ENCODE measurements at places on chromosomes 12 and 14.

GRCh38 chr14:84421621-84422020 lies 1108.3 kb upstream of the FLRT2 start:
- no peak for DNase-seq

DNA sequence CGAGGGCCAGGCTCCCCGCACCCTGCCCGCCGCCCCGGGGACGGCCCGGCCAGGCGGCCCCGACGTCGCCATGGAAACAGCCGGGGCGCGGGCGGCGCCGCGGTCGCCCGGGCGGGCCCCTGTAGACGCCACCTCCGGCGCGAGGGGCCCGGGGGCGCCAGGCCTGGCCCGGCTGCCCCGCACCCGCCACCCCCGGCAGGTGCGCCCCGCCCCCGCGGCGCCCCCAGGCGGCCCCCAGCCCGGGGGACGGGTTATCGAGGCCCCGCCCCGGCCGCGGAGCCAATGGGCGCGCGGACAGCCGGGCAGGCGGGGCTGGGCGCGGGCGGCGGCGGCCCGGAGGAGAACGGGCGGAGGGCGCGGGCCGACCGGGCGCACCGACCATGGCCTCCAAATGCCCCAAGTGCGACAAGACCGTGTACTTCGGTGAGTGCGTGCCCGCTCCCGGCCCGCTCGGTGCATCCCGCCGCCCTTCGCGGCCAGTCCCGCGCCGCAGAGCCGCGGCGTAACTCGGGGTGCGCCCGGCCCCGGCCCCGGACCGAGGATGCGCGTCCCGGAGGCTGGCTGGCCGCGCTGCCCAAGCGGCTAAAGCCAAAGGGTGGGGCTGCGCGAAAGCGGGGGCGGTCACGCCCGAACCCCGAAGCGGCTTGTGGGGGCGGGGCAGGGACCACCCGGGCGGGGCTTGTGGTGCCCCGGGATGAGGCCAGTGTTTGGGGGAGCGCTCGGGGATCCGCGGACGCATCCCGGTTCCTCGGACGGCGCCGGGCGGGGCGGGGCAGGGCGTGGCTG lies at the start of gene CRIP2:
CRIP2 (plus strand) TSS at position 339 of the 786 bp plus-strand sequence; CDS start at position 381, 42 bp downstream.
- no peak for DNase-seq

DNA sequence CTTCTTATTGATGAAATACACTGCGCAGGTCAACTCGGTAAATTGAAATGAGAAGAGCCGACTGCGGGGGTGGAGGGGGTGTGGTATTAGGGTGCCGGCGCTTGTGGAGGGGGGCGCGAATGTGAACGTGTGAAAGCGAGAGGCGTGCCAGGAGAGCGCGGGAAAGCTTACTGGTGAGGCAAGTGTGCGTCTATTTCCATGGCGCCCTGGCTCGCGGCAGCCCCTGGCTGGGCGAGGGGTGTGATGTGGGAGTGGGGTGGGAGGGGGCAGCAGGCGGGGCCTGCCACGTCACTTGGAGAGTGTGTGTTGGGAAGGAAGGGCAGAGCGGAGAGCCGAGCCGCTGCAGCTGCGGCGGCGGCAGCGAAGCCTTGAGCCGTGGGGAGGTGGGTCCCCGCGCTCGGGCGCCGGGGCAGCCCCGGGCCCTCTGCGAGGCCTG lies 88.8 kb downstream of the GALNT8 start:
- DNase-seq: no peak

DNA sequence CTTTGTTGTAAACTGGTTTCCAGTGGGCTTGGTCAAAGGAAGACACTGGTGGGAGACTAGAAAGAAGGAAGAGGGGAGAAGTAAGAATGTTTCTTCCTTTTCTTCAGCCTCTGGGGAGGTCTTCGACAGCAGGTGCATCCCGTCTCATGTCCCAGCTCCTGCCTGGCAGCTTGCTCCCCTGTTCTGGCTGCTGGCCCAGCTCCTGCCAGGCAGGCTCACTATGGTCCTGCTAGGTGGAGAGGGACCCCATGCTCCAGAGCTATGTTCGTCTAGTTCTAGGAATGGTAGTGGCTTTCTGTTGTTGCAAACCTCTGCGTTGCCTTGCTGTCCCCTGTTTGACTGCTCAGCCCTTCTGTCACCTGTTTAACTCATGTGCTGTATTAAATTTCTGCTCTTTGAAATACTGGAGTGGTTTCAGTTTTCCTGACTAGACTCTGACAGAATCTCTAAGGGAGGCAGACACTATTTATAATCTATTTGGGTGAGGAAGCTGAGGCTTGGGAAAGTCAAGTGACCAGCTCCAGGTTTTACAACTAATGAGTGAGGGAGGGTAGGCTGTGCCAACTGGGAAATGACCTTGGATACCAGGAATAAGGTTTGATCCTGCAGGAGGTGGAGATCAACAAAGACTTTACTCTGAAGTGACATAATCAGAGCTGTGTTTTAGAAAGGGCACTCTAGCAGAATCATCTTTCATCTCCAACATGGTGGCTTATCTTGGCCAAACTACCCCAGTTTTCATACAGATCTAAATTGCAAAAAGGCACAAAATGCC lies 94.7 kb upstream of the DDHD1 start:
- DNase-seq: no peak

- DNase-seq: no peak
Observed at GRCh38 chr12:105225505-105226015, 10.4 kb downstream of the APPL2 start.

DNA sequence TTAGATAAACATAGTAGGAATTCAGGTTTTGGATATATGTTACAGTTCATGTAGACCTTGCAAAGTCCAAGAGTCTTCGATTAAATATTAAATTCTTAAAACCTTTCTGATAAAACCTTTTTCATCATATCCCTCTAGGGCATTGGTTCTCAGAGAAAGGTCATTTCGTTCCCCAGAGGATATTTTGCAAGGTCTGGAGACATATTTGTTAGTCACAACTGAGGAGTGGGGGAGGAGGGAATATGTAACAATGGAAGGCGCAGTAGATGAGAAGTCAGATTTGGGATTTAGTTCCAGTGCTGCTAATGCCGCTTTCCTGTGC lies 5.3 kb downstream of the TMEM253 start:
- no peak for DNase-seq

GRCh38 chr12:117309276-117309925 lies 52.0 kb downstream of the NOS1 start:
- DNase-seq: no peak

DNA sequence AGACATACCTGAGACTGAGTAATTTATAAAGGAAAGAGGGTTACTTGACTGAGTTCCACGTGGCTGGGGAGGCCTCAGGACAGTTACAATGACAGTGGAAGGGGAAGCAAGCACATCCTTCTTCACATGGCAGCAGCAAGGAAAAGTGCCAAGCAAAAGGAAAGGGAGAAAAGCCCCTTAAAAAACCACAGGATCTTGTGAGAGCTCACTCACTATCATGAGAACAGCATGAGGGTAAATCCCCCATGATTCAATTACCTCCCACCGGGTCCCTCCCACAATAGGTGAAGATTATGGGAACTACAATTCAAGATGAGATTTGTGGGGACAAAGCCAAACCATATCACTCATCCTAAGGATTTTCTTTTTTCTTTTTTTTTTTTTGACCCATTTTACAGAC lies 177.8 kb upstream of the EEA1 start:
- DNase-seq: no peak

- DNase-seq: no peak
Observed at GRCh38 chr14:34749408-34749807, 35.0 kb upstream of the CFL2 start.

- DNase-seq: no peak
Observed at GRCh38 chr14:69624136-69624535, 12.7 kb downstream of the SUSD6 start.

DNA sequence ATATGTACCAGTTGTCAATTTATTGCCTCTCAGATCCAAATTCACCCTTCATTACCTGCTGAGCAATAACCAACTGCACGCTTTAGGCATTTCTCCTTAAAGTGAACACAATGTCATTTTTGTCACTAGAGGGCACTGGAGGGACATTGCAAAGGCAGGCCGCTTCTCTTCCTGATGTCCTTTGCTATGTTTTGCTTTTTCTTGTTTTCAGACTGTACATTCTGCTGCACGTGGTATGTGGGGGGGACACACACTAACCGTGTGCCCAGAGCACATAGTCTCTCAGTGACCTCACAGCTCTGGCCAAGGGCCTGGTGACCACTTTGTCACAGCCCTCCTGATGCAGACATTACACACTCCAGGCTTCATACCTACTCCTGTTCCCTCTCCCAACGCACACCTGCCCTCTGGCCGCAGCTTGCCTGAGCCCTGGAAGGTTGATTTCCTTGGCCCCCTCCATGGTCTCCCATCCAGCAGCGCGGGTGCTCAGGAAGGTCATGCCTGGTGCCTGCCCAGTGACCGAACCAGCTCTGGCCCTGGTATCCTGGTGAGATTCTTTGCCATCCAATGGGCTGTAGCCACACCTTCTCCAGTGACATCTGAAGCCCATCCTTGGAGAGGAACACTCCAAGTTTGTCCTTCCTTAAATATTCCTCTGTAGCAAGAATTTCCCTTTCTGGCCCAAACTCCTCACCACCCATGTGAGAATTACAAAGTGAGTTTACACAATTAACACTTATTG lies 39.9 kb downstream of the MYO1H start:
- no peak for DNase-seq

GRCh38 chr14:69285661-69286255 lies 25.8 kb downstream of the GALNT16 start:
- no peak for DNase-seq

DNA sequence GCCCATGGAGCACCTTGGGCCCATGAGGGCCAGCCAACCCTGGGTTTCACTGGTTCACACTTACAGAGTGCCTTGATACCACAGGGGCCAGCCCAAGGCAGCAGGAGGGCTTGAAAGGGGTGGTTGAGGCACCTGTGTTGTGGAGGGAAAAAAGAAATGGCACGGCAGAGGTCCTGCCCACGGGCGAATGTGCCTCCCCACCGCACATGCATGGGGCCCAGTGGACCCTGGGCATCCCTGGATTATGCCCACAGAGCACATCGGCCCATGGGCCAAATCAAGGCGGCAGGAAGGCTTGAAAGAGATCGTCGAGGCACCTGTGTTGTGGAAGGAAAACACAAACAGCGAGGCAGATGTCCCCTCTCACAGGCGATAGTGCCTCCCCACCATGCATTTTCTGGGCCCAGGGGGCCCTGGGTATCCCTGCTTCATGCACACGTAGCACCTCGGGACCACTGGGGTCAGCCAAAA lies 378.1 kb downstream of the ALG10 start:
- DNase-seq: no peak

DNA sequence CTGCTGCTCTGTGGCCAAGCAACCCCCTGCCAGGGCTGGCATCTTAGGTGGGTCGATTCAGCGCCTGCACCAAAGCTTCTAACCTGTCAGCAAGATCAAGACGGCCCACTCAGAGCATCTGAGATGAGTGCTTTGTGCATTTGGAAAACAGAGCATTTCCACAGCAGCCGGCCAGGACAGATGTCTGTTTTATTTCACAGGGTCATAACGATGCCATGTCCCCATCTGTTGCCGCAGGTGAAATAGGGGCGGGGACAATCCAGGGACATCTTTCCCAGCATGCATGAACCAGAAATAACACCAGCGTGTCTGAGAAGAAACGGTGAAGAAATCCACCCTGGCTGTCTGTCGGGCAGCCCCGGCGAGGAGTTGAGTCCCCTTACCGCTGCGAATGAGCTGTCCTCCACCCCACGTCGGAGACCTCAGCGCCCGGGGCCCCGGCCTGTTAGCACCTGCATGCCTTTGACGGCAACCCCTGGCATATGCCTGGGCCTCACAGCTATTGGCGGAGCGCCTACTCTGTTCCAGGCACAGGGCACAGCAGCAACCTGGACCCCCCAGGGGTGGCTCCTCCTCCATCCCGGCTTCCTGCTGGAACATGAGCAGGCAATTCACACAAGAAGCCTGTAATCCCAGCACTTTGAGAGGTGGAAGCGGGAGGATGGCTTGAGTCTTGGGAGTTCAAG lies 30.6 kb upstream of the ULK1 start:
- DNase-seq: no peak

Measured in stimulated activated CD4-positive, alpha-beta T cell treated with anti-CD3 and anti-CD28 coated beads, Interleukin-1b, Interleukin-23, amount 100 ng/mL, for 1 hour (primary cell).